GM12864 (cell line): ENCODE measurements at places on chromosomes 4 and X.

DNA sequence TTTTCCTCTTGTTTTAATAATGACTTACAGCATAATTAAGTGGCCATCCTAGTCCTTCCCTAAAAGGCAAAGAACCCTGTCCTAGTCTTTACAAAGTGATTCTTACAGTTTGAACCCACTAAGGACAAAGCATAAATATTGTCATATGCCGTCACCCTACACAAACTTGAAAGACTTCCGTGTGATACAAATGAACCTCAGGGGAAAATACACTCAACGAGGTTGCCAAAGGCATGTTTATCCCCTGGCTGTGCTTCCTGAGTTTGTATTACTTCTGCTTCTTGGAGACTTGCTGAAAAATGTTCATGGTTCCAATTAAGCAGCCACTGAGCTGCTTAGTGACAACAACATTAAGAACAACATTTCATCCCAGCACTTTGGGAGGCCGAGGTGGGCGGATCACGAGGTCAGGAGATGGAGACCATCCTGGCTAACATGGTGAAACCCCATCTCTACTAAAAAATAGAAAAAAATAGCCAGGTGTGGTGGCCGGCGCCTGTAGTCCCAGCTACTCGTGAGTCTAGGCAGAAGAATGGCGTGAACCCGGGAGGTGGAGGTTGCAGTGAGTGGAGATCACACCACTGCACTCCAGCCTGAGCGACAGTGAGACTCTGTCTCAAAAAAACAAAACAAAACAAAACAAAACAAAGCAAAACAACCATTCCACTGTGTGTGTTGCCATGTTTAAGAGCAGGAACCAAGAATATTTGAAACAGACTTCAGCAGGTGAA lies 16.2 kb downstream of the RASSF6 start:
- DNase-seq: no peak

GRCh38 chr4:187283201-187283955 lies 559.7 kb upstream of the FAT1 start:
- DNase-seq: no peak

DNA sequence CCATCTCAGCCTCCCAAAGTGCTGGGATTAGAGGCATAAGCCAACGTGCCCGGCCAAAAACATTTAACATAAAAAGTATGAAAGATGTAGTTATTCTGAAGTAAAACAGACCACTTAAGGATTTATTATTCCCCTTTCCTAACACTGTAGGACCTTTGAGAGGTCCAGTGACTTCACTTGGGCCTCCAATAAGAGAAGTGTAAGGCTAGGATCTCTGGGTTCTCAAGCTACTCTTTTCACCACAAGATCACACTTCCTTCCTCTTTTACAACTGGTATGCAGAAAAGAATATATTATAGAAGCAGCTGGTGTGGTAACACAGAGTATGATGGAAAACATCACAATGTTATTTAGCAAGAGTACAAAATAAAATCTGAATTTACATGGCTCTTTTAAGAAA lies 30.2 kb upstream of the CCNG2 start:
- peak; percentile 49 for DNase-seq

GRCh38 chr4:2948895-2949781 lies 14.1 kb downstream of the NOP14 start:
- no peak for DNase-seq

DNA sequence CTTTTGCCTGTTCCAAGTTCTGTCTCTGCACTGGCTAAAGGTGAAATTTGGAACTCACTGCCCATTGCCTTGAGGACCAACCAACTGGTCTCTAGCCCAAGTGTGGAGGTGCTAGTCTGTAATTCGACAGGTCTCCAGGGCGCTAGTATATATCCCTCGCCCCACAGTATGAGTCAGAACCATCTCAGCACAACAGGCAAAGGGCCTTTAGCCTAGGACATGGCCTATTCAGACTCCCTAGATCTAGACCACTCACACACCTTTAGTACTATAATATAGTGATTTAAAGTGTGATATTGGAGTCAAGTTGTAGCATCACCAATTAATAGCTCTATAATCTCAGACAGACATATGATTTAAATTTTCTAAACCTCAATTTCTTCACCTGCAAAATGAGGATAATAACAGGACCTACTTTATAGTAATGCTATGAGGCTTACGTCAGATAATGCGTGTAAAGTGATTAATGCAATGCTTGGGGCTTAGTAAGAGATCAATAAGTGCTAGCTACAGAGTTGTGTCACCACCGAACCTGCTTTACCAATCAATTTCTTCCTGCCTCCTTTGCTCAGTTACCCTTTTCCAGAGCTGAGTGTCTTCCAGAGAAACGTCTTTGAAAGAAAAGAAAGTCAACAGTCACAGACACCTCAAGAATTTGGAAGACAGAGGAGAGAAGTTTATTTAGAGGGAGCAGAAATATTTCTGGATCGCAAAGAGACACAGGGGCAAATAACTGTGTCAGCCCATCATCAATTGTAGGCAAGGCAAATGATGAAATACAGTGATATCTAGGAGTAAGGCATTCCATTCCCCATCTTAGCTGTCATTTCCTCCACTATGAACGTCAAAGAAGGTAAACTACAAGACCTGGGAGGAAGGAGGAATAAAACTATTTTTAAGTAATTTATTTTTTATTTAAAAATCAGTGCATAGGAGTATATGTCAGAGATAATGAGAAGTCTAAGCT lies 2.3 kb downstream of the NOX1 start:
- no peak for DNase-seq

- no peak for DNase-seq
These were observed 246.0 kb upstream of the HHIP start for GRCh38 chr4:144399927-144400326.

GRCh38 chr4:6467600-6467999 lies 4.8 kb downstream of the PPP2R2C start:
- DNase-seq: no peak

GRCh38 chr4:53720776-53721175 lies 129.5 kb upstream of the LNX1 start:
- no peak for DNase-seq

GRCh38 chr4:163484906-163485305 lies 9.6 kb upstream of the TMA16 start:
- peak; percentile 40 for DNase-seq

DNA sequence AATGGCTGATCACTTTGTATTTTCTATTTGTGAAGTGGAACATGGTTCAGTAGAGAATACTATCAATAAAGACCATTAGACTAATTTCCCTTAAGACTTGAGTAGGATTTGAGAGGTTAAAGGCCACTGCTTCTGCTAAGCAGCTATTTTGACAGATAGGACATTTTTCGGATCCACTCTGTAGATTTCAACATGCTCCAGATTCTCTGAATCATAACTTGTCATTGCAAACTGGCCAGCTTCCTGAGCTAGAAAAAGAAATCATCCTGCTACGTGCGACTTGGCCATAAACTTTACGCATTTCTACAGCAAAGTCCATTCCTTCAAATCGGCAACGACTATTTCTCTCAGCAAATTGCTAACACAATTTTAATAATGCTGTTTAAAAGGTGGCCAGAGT lies 55.2 kb downstream of the MGST2 start:
- no peak for DNase-seq

- no peak for DNase-seq
These were observed 772 bp downstream of the CYP4V2 start for GRCh38 chr4:186192066-186192612.

DNA sequence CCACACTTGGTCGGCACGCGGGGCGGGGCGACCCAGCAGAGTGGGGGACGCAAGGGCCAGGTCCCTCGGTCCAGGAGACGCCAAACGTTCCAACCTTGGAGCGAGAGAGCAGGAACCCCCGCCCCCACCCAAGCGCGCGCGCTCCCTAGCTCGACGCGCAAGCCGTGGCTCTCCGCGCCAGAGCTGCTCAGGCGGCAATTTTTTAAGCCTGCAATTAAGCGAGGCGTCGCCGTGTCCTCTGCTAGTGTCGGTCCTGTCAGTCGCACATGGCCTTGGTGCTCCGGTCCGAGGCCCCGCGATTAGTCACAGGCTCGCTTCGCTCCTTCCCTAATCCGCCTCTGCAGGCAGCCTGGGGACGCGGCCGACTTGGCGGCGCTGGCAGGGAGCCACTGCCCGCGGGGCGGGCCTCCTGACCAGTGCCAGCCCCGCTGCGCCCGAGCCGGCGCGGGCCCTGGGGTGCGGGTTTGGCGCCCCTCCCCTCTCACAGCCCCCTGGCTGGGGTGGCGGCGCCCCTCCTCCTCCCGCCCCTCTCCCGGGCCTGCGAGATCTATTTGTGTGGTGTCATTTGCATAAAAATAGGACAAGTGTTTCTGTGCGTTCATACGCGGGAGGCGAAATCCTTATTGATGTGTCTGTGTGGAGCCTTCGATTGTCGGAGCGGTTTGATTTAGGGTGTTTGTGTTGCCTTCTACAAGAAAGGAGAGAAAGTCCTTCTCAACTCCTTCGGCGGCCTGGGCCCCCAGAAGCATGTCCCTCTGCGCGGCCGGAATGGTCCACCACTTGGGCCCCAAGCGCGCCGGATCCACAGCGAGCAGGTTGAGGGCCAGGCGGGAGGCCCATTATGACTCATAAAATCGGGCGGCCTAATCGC lies 9.8 kb upstream of the BCOR start:
- DNase-seq: no peak

DNA sequence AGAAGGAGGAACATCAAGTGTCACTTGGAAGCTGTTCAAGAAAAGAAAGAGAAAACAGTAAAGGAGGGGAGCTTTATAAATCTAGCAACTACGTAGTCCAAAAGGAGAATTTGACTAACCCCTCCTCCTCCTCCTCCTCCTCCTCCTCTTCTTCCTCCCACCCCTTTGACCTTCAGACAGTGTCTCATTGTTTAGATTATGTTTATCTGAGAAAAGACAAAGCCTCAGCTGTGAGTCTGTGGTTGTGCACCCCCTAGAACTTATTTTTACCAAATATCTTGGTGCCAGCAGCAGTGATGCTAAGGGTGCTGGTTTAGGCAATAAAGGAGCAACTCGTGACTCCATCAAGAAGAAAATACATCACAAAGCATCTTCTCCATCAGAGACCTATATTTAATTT lies 68.9 kb upstream of the BMP2K start:
- DNase-seq: no peak

DNA sequence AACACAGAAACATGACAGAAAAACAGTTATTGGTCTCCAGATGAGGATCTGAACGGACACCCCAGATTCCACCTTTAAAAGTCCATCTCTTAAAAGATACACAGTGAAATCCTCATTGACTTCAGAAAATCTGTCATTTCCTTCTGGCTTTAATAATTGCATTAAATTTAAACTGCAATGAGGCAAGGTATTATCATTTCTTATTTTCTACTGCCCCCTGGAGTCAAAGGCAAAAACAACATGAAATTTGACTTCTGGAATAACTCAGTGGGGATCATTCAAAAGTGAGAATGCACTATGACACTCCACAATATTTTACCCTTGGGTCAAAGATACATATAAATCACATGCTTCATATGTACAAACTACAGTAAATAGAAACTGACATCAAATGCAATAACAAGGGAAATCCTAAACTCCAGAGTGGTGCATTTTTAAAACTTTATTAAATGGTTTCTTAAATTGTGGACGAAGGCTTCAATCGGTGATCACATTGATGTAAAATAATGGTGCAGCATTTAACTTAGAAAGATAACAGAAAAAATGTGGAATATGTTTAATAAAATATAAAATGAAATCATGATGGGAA lies 56.4 kb upstream of the SPANXN1 start:
- no peak for DNase-seq

- no peak for DNase-seq
These were observed 71.6 kb downstream of the MCUB start for GRCh38 chr4:109631532-109632108.
